CD8-positive, alpha-beta memory T cell (primary cell): ENCODE measurements at places on chromosomes 11 and 22. TPM values are rescaled to one million over a fixed set of nuclear protein-coding genes. Genes with fewer than 3 reads are reported as not detected.

GRCh38 chr22:46220921-46221320 is 29.2 kb downstream of the CDPF1 start:
- no peak for DNase-seq

GRCh38 chr11:132605825-132606570 is 926.3 kb downstream of the OPCML start:
- no peak for DNase-seq

The RIMBP3C gene
- 0.37 TPM for total RNA-seq

The BTG4 gene
- not detected for total RNA-seq

The GRK2 gene
- 246 TPM for total RNA-seq

The IGF2 gene
- total RNA-seq, result 3.5 TPM

The SPDYC gene
- total RNA-seq, result not detected

The C11orf65 gene
- total RNA-seq, result 0.64 TPM

The KMT2A gene
- 80.6 TPM for total RNA-seq
